ENCODE measurements at places on chromosomes 2 and 18.

- DNase-seq, result no peak
Measured at GRCh38 chr2:204258890-204259289, 286.4 kb upstream of the PARD3B start.

- no peak for DNase-seq
Measured at GRCh38 chr2:219245899-219246230, 586 bp downstream of the STK16 start.

GRCh38 chr2:130832296-130832940 is 4.3 kb upstream of the ARHGEF4 start:
- no peak for DNase-seq

GRCh38 chr2:102063487-102063911 is 71.7 kb downstream of the IL1R2 start:
- no peak for DNase-seq

DNA sequence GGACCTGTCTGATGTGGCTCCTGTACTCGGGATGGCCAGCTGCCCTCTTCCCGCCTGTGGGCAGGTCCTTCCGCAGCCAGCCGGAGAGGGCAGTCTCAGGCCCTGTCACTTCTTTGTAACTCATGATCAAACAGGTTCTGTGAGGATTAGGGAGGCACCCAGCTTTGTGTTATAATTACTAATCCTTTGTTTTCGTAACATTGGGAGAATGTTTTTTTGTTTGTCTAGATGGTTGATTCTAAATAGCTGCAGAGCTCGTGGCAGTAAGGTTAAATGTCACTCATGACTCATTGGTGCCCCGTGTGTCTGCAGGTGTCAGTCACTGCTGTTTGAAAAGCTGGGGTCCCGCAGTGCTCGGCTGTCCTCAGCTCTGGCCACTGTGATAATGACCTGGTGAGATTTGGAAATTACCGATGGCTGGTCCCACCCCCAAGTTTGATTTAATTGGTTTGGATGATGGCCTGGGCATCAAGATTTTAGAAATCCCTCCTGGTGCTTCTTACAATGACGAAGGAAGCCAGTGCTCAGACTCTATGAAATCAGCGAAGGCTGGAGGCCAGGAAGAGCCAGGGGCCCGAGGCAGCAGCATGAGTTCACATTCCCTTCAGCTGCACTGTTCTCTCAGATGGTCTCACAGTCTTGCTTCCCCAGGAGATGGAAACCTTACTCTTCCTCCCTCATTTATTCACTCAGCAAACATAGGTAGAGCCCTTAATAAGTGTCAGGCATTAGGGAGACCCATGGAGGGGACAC is 172.8 kb downstream of the VAPA start:
- DNase-seq, result no peak

DNA sequence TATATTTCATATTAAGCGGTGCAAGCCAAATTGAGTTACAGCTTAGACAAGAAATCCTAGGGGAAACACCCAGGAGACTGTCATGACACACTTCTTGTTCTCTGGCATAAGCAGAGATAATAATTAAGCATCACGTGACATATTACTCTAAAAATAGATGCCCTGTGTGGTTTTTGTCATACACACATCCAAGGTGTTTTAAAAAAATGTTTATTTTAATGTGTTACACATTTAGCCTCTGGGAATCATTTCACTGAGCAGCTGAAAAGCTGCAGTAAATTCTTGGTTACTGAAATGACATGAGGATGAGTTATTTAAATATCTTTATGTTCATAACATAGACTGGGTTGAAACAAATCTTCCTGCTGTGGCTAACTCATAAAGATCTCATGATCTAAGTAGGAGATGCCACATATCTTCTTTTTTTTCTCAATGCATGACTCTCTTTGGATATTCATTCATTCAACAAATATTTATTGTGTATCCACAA is 38.0 kb upstream of the ERMN start:
- DNase-seq, result no peak

DNA sequence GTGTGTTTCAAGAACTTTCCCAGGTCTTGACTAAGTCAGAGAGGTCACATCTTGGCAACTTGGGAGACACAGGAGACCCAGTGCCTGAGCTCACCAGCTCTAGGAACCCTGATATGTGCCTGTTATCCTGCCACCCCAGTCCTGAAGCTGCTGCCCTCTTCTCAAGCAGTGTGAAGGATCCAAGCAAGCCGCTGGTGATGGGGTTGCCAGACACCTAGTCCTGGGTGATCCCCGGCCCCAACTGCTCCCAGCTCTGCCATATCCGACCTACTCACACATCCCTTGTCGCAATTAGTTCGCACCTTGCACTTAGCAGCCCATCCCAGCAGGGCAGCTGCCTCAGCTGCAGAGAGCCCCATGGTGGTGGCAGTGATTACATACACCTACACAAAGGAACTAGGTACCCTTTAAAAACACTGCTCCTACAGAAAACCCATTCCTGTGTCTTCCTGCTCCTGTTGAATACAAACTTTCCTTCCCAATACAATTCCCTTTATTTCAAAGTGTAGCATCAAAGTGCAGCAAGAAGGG is 247.2 kb upstream of the RAB12 start:
- no peak for DNase-seq

DNA sequence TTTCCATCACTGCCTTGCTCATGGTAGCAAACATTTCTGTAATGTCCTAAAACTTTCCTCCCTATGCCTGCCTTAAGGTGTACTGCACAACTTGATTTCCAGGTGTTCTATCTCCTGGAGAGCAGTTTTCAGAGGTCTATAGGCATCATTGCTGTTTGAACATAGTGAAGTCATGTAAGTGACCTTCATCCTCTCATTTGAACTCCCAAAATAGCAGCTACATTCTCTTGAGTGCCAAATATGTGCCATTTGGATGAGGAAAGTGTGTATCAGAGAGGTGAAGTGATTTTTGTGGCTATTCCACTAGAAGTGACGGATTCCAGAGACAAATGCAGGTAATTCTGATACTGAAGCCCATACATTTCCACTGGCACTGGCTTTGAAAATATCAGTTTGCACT is 3.4 kb downstream of the PPP1R1C start:
- no peak for DNase-seq

GRCh38 chr2:7672027-7672684 is 754.9 kb downstream of the RNF144A start:
- peak; percentile 34 for DNase-seq

DNA sequence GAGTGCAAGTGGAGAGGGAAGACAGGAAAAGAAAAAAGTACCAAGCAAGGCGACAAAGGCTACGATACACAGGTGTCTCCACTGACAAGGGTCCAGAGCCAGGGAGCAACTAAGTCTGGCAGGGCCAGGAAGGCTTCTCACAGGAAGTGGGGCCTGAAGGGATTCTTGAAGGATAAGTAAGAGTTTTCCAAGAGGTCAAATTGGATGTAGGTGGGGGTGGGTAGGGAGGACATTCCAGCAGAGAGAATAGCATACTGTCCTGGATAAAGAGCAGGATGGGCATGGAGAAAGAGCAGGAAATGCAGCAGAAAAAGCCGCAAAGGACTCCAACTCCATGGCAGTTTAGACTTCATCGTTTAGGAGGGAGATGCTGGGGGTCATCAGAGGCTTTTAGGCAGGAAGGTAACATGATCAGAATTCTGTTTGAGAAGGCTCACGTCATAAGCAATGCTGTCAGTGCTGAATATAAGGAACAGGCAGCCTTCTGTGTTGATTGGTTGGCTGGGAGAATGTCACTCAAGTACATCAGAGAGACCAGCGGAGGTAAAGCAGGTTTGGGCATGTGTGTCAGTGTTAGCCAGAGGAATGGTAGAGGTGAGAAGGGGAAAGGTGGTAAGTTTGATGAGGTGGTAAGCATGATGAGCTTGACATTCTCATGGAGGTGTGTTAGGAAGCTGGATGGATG is 35.1 kb downstream of the ARHGAP25 start:
- no peak for DNase-seq

- DNase-seq, result peak; percentile 53
Measured at GRCh38 chr2:126657148-126657635, 1.2 kb downstream of the GYPC start.

DNA sequence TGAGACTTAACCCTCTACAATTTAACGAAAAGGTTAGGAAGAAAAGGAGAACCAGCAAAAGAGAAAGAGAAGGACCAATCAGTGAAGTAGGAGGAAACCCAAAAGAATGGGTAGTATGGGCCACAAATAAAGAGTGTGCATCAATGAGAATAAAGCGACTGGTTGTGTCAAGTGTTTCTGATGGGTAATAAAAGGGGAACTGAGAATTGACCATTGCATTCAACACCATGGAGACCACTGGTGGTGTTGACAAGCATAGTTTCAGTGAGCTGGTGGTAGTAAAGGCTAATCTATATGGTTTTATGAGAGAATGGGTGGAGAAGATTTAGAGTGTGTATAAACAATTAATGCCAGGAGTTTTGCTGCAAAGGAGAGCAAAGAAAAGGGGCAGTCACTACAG is 75.4 kb downstream of the CSRNP3 start:
- DNase-seq, result peak; percentile 4

DNA sequence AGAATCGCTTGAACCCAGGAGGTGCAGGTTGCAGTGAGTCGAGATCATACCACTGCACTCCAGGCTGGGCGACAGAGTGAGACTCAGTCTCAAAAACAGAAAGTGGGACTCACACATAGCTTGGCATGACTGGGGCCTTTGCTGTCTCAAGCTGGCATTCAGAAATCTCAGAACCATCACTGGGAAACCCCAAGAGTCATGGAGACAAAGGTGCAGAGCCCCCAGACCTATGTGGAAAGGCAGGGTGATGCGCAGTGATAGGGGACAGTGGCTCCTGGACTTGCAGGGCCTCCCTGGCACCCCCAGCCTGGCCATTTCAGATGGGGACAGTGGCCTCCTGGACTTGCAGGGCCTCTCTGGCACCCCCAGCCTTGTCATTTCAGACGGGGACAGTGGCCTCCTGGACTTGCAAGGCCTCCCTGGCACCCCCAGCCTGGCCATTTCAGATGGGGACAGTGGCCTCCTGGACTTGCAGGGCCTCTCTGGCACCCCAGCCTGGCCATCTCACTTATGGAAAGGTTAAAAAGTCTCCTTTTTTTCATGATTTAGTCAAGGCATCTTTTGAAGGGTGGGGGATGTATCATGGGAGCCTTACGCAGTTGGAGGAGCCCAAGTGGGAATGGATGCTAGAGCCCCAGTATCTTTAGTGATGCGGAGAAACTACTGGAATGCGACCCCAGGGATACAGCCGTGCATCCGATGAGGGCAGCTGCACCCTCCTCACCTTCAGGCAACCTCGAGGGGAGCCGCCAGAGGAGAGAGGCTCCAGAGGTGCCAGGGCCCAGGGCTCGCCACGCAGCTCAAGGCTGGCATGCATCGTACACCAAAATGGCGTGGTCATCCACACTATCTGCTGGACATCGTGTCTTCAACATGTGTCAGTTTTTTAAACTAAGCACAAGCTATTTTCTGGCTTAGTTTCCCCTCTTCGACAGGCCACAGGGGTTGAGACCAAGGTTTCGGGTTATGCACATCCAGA is 30.5 kb downstream of the ZNF516 start:
- no peak for DNase-seq

Data from GM20000 (cell line).